Cardiac atrium fibroblast (primary cell): ENCODE measurements at places on chromosomes 16 and 17. TPM values are rescaled to one million over a fixed set of nuclear protein-coding genes. Genes with fewer than 3 reads are reported as not detected.

The TPSB2 gene
- total RNA-seq: not detected in 2 replicates

The NUP88 gene
- total RNA-seq: 30.0 and 36.5 TPM in 2 replicates

The RGS11 gene
- total RNA-seq: 4.9 and 5.2 TPM in 2 replicates

The ZDHHC1 gene
- total RNA-seq: 7.5 and 9.2 TPM in 2 replicates

The PRR29 gene
- 0.16 and 0.18 TPM in 2 replicates for total RNA-seq

The ADPRM gene
- total RNA-seq: 4.5 and 9.9 TPM in 2 replicates

The FBXL16 gene
- 1.9 and 2.9 TPM in 2 replicates for total RNA-seq

The USP43 gene
- not detected in 2 replicates for total RNA-seq

The KRTAP4-3 gene
- not detected in 2 replicates for total RNA-seq

The SMIM22 gene
- total RNA-seq: not detected in 2 replicates

The SMIM36 gene
- not detected in 2 replicates for total RNA-seq

The CDH5 gene
- 24.6 and 30.6 TPM in 2 replicates for total RNA-seq

The TEKT1 gene
- not detected in 2 replicates for total RNA-seq

The CRYBA1 gene
- not detected in 2 replicates for total RNA-seq

The ADAM11 gene
- 1.5 and 2.2 TPM in 2 replicates for total RNA-seq

The DHRS7C gene
- not detected in 2 replicates for total RNA-seq

The OR4D1 gene
- not detected in 2 replicates for total RNA-seq

The MYOCD gene
- under 0.01 TPM in 1 of 2 replicates, not detected in the other for total RNA-seq

The KLHL10 gene
- total RNA-seq: not detected in 2 replicates

The PRSS33 gene
- not detected in 2 replicates for total RNA-seq

The CDH3 gene
- 0.16 TPM in 1 of 2 replicates, not detected in the other for total RNA-seq

The PRCD gene
- 7.0 and 7.6 TPM in 2 replicates for total RNA-seq

The PLA2G15 gene
- 12.6 and 16.0 TPM in 2 replicates for total RNA-seq

The HCRT gene
- not detected in 2 replicates for total RNA-seq

The ALKBH5 gene
- total RNA-seq: 100 and 125 TPM in 2 replicates

The TNFRSF17 gene
- not detected in 2 replicates for total RNA-seq
